ENCODE measurements at places on chromosomes 13 and 19. TPM values are rescaled to one million over a fixed set of nuclear protein-coding genes. Genes with fewer than 3 reads are reported as not detected.

DNA sequence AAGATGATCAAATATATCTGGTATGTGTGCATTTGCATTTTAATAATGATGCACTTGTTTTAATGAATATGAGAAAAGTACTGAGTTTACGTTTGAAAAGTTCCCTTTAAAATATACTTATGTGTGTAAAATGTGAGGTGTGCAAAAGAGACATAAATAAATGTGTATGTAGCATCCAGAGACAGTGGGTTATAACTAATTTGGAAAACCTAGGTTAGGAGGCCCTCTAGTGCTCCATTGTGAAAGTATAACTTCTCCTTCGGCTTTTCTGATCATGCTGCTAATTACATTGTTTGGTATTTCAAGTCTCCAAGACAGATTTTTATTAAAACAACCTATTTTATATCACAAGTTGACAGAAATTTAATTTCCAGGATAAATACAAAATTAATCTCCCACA is 30.1 kb downstream of the SCEL start:
- no peak overlapping the region for H3K27ac ChIP-seq
- H3K27me3 ChIP-seq: no peaks in the 10 kb centered on the region
- H3K4me3 ChIP-seq: no peak overlapping the region
- no peak for DNase-seq

GRCh38 chr13:41565846-41566245 is 108.5 kb downstream of the RGCC start:
- H3K36me3 ChIP-seq: no peaks in the 10 kb centered on the region
- no peak for DNase-seq
- H3K27me3 ChIP-seq: no peaks in the 10 kb centered on the region

DNA sequence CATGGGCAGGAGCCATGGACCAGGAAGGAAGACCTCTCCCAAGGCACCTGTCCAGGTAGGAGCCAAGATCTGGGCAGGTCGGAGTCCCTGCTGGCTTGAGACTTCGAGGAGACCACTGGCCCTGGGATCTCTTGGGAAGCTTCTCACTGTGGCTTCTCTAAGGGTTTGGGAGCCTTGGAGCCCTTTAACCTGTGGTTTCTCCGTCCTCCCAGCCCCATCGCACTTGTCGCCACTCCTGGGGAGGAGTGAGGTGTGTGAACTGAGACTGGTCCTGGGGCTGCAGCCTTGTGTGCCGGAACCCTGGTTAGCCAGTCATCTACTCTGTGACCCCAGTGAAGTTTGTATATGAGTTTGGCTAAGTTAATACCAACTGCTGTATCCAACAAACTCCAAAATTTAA is 8.2 kb downstream of the ZNF805 start:
- no peaks in the 10 kb centered on the region for H3K4me1 ChIP-seq
- H3K27me3 ChIP-seq: no peaks in the 10 kb centered on the region
- peaks cover 45% of the 10 kb centered on the region for H3K36me3 ChIP-seq
- no peak for DNase-seq
- H3K27ac ChIP-seq: no peak overlapping the region

- no peaks in the 10 kb centered on the region for H3K27me3 ChIP-seq
- H3K4me1 ChIP-seq: peaks cover 13% of the 10 kb centered on the region
- no peaks in the 10 kb centered on the region for H3K36me3 ChIP-seq
- H3K27ac ChIP-seq: peak overlapping the region; percentile 12
- no peak overlapping the region for H3K4me3 ChIP-seq
These were observed 4.0 kb upstream of the PRAM1 start for GRCh38 chr19:8506402-8506957.

- H3K4me1 ChIP-seq: peaks cover 5% of the 10 kb centered on the region
- no peak overlapping the region for H3K27ac ChIP-seq
- H3K4me3 ChIP-seq: no peak overlapping the region
These were observed 99.3 kb downstream of the WDFY2 start for GRCh38 chr13:51683597-51683996.

GRCh38 chr13:34678154-34678553 is 263.9 kb upstream of the NBEA start:
- H3K36me3 ChIP-seq: no peaks in the 10 kb centered on the region
- H3K27me3 ChIP-seq: no peaks in the 10 kb centered on the region
- no peak overlapping the region for H3K4me3 ChIP-seq
- no peak overlapping the region for H3K27ac ChIP-seq

DNA sequence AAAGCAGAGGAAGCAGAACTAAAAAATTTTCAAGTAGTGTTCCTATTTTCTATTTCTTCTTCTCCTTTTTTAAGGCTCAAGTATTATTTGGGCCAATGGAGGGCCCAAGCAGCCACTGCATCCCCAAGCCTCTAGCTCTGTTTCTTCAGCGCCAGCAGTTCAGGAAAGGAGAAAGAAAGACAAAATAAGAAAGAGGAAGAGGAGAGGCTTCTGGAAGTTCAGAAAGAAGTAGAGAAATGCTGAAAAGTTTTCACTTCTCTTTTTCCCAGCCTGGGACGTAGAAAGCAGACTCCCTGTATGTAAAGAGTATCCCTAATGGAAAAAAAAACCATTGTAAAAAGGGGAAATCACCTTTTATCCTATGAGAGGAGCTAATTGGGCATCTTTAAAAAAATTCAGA is 165.5 kb upstream of the KLF12 start:
- no peak overlapping the region for H3K4me3 ChIP-seq
- no peaks in the 10 kb centered on the region for H3K27me3 ChIP-seq
- no peak for DNase-seq
- no peak overlapping the region for H3K27ac ChIP-seq
- H3K4me1 ChIP-seq: no peaks in the 10 kb centered on the region

DNA sequence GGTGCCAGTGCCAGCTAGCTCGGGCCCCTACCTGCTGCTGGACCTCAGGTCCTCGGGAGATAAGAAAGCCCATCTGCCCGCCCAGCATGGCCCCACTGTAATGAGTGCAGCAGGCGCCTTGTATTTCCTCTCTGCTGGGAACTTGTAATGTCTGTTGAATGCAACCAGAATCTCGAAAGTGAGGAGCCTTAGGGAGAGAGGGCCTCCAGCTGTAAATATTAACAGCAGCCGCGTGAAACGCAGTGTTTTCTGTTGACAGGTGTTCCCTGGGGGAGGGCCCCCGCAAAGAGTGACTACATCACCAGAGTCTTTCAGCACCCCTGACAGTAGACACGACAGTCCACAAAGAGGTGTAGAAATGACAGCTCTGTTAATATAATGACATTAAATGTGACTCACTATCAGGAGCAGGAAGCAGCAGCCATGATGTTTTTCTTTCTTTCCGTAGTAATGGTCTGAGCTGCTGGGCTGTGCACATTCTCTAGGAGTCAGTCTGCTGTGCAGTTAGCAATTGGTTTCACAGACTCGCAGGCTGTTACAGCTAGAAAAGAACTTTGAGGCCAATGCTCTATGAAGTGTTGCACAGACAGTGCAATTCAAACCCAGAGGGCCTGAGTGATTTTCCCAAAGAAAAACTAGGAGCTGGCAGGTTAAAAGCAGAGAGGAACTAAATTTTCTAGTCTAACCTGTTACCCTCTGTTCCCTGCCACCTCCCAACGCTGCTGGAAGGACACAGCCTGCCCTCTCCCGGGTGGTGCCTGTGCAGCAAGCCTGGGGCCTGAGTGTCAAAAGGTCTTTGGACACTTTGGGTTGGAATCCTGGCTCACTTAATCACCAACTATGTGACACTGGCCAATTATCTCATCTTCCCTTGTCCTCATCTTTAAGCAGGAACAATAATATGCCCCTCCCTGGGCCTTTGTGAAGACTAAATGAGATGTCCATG is 58.6 kb upstream of the WASF3 start:
- no peak for DNase-seq
- H3K4me1 ChIP-seq: no peaks in the 10 kb centered on the region
- no peaks in the 10 kb centered on the region for H3K36me3 ChIP-seq

GRCh38 chr19:50607874-50608785 is 31.6 kb downstream of the SYT3 start:
- no peak overlapping the region for H3K4me3 ChIP-seq
- H3K27me3 ChIP-seq: no peaks in the 10 kb centered on the region
- H3K27ac ChIP-seq: no peak overlapping the region

DNA sequence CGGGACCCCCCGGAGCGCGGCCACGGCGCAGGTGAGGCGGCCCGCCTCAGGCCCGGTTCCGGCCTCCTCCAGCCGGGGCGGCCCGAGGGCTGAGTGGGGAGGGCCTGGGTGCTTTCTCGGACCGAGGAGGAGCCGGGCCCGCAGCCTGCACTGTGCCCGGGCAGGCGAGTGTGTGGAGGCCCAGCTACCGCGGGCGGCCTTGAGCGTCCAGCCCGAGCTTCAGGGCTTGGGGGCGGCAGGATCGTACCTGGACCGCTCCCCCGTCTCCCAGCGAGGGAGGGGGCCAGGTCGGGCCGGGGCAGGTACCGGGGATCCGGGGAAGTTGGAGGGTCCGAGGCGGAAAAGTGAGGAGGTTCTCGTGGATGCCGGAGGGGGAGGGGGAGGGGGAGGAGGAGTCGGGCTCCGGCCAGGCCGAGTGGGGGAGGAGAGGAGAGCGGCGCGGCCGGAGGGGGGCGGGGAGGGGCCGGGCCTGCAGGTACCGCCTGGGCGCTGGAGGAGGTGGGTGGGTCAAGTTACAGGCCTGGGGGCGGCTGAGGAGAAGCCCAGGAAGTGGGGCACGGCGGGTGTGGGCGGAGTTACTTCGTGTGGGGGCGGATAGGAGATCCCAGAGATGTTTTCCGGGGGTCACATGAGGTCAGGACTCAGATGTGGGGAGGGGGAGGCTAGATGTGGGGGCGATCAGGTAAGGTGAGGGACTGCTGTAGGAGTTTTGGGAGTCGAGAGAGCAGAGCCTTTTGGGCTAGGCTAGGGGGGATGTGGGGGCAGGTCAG is 545 bp downstream of the NACC1 start:
- H3K27ac ChIP-seq: peak overlapping the region; percentile 53
- no peaks in the 10 kb centered on the region for H3K36me3 ChIP-seq
- H3K4me1 ChIP-seq: peaks cover 36% of the 10 kb centered on the region
- peak overlapping the region; percentile 83 for H3K4me3 ChIP-seq
- DNase-seq: no peak

GRCh38 chr13:81017513-81018152 is 676.7 kb upstream of the SPRY2 start:
- no peaks in the 10 kb centered on the region for H3K36me3 ChIP-seq
- no peak for DNase-seq
- H3K27me3 ChIP-seq: no peaks in the 10 kb centered on the region
- H3K4me3 ChIP-seq: no peak overlapping the region

GRCh38 chr13:97753942-97754670 is 199.4 kb upstream of the IPO5 start:
- H3K4me3 ChIP-seq: no peak overlapping the region
- no peak for DNase-seq
- no peaks in the 10 kb centered on the region for H3K27me3 ChIP-seq
- H3K4me1 ChIP-seq: peaks cover 11% of the 10 kb centered on the region
- H3K36me3 ChIP-seq: no peaks in the 10 kb centered on the region

GRCh38 chr13:113205428-113205931 is 3.0 kb downstream of the PCID2 start:
- H3K4me1 ChIP-seq: peaks cover 46% of the 10 kb centered on the region
- no peaks in the 10 kb centered on the region for H3K27me3 ChIP-seq
- no peak overlapping the region for H3K4me3 ChIP-seq

DNA sequence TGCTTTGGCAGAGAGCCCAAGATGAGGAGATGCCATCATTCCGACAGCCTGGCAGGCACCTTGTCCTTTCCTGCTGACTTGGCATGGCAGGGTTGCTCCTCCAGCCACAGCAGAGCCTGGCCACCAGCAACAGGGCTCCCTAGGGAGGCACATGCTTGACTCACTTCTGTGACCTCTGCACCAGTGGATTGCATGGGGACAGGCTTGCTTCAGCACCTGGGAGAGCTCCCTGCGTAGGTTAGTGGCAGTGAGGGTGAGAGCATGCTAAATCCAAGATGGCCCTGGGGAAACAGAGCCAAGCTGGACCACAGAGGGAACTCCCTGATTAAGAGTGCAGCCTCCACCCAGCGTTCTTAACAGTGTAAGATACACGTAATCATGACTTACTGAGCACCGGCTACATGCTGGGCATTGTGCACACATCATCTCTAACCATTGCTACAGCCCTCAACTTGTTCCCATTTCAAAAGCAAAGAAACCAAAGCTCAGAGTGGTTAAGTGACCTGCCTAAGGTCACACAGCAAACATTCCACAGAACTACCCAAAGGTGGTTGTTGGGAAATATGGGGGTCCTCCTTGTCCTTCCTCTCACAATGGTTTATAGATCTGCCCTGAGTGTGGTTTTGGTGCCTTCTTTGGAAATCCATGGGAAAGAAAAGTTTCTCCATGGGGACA is 116.6 kb upstream of the UQCRFS1 start:
- no peaks in the 10 kb centered on the region for H3K36me3 ChIP-seq
- no peak for DNase-seq
- no peak overlapping the region for H3K27ac ChIP-seq
- no peaks in the 10 kb centered on the region for H3K27me3 ChIP-seq

GRCh38 chr19:5927441-5927821 is 13.4 kb downstream of the CAPS start:
- H3K27ac ChIP-seq: no peak overlapping the region
- DNase-seq: no peak
- H3K36me3 ChIP-seq: peaks cover 53% of the 10 kb centered on the region
- H3K4me1 ChIP-seq: no peaks in the 10 kb centered on the region
- no peaks in the 10 kb centered on the region for H3K27me3 ChIP-seq

GRCh38 chr13:100589178-100589725 is 663 bp upstream of the GGACT start:
- peaks cover 16% of the 10 kb centered on the region for H3K4me1 ChIP-seq
- H3K4me3 ChIP-seq: no peak overlapping the region
- H3K27ac ChIP-seq: no peak overlapping the region
- no peaks in the 10 kb centered on the region for H3K36me3 ChIP-seq
- H3K27me3 ChIP-seq: no peaks in the 10 kb centered on the region

DNA sequence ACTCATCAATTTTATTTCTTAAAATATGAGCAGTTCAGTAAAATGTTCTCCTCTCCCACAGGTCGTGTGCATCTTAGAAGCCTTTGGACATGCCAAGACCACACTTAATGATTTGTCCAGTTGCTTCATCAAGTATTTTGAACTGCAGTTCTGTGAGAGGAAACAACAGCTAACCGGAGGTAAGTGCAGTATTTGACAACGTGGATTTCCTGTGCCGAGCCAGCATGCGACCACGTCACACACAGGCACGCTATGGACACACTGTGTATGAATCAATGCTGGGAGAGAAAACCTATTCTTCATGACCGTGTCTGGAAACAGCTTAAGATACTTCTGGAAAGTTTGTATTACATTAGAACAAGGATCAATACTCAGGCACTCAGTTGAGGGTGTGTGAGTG is 268.5 kb downstream of the MYO16 start:
- no peak for DNase-seq
- no peaks in the 10 kb centered on the region for H3K27me3 ChIP-seq
- no peak overlapping the region for H3K4me3 ChIP-seq
- H3K36me3 ChIP-seq: no peaks in the 10 kb centered on the region
- H3K4me1 ChIP-seq: no peaks in the 10 kb centered on the region

Gene SULT2B1
- 1.0 TPM for total RNA-seq

Gene EMC10
- 68.0 TPM for total RNA-seq

Gene CARM1
- 11.7 TPM for total RNA-seq

Gene TMEM259
- total RNA-seq: 306 TPM

Gene IRGC
- total RNA-seq: not detected

Gene SCAF1
- total RNA-seq: 36.6 TPM

Gene SLC7A10
- total RNA-seq: 0.78 TPM

Gene APOE
- 77.6 TPM for total RNA-seq

Gene IGFL1
- not detected for total RNA-seq

All from body of pancreas (tissue), 4 donors.